ENCODE measurements at places on chromosomes 5 and 9.

GRCh38 chr9:98374385-98375051 lies 119.1 kb upstream of the TBC1D2 start:
- no peaks in the 10 kb centered on the region for H3K36me3 ChIP-seq
- H3K4me3 ChIP-seq, result no peak overlapping the region
- no peaks in the 10 kb centered on the region for H3K27me3 ChIP-seq
- H3K4me1 ChIP-seq, result peaks cover 4% of the 10 kb centered on the region
- no peak overlapping the region for H3K27ac ChIP-seq

DNA sequence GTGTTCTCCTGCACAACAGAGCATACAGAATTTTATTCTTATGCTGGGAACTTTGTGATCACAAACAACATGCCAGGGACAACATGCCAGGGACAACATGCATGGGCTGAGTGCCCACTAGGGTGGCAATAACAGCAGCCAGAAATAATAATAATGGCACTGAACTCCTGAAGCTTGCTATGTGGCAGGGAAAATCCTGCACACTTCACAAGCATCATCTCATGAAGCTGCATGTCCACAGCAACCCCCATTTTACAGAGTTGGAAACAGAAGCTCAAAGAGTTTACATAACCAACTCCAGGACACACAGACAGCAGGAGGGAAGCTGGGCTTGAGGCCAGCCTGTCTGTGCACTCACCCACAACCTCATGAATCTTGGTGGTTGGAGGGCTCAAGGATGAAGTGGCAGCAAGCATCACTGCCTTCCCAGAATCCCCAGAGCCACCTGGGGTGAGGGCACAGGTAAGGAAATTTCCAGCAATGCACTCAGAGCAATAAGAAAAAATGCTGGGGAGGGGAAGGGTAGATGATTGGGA lies 111.4 kb downstream of the GABBR2 start:
- no peaks in the 10 kb centered on the region for H3K36me3 ChIP-seq
- 0 out of 2 replicates have a peak, but pooled peaks cover 3% of the 10 kb centered on the region for H3K27me3 ChIP-seq
- H3K27ac ChIP-seq, result no peak overlapping the region
- no peak overlapping the region for H3K4me3 ChIP-seq

- DNase-seq, result no peak
- no peaks in the 10 kb centered on the region for H3K36me3 ChIP-seq
- no peaks in the 10 kb centered on the region for H3K4me1 ChIP-seq
- H3K27me3 ChIP-seq, result no peaks in the 10 kb centered on the region
- no peak overlapping the region for H3K27ac ChIP-seq
- no peak overlapping the region for H3K4me3 ChIP-seq
Observed at GRCh38 chr9:70112981-70113380, 69.3 kb downstream of the MAMDC2 start.

DNA sequence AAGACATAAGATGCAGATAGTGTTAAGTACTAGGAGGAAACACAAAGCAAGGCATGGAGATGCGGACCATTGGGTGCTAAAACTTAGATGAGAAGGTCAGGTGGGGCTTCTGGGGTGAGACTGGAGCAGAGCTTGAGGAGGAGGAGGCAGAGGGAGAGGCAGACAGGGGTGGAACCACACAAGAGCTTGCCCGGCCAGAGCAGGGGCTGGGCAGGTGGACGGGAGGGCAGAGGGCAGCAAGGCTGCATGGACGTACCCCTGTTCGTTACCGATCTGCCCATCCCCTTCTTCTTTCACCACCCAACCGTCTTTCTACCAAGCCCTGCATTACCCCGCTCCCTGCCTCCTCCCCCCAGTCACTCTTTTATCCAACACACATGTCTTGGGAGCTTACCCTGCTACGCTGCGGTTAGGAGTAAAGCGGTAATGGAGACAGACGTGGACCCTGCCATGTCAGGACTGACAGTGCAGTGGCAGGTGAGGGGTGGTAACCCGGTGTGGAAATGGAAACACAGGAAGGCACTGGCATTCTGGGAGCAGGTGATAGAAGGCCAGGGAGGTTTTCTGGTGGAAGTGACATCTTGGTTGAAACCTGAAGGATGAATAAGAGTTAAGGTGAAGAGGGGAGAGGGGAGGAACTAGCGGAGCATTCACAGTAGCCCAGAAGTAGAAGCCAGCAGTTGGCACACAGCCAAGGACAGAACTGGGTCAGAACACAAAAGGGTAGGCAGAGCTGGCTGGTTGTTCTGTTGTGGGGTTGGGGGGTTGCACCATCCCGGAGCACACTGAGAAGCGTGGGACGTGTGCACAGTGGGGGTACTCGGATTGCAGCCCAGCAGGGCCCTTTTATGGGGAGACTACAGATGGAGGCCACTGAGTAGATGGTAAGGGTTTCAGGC lies 167.2 kb downstream of the CACNA1B start:
- no peaks in the 10 kb centered on the region for H3K4me1 ChIP-seq
- no peak overlapping the region for H3K27ac ChIP-seq
- no peak overlapping the region for H3K4me3 ChIP-seq
- peaks cover under 1% of the 10 kb centered on the region for H3K27me3 ChIP-seq

- H3K36me3 ChIP-seq, result peaks cover 44% of the 10 kb centered on the region
- H3K27me3 ChIP-seq, result no peaks in the 10 kb centered on the region
- peaks cover 5% of the 10 kb centered on the region for H3K4me1 ChIP-seq
- no peak overlapping the region for H3K4me3 ChIP-seq
- no peak for DNase-seq
Observed at GRCh38 chr9:136220017-136220729, 15.2 kb upstream of the LHX3 start.

DNA sequence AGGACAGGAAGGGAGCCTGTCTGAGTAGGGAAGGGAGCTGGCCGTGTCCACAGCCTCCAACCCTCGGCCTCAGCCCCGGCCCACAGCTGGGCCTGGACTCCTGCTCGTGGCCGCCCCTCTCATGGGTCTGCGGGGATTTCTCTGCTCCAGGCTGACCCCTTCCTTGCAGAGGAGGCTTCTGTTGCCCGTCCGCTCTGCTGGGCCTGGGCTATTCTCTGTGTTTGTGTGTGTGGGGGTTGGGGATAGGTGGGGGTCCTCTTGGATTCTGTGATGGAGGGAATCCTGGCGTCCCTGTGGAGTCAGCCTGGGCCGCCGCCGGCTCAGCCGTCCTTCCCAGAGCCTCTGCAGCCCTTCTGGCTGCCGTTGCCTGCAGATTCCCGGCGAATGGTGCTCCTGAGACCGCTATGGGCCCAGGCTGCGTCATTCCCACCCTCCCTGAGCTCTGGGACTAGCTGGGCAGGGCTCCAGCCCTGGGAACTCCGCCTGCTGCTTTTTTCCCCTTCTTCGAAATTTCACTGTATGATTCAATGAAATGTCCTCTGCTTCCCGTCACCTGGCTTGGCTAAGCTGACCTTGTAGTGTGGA lies 64.2 kb downstream of the FGF18 start:
- no peaks in the 10 kb centered on the region for H3K36me3 ChIP-seq
- no peak for DNase-seq
- no peak overlapping the region for H3K4me3 ChIP-seq
- H3K27me3 ChIP-seq, result no peaks in the 10 kb centered on the region
- H3K4me1 ChIP-seq, result peaks cover 3% of the 10 kb centered on the region

GRCh38 chr5:153702265-153702664 lies 211.8 kb downstream of the GRIA1 start:
- H3K27ac ChIP-seq, result no peak overlapping the region
- no peak for DNase-seq
- no peaks in the 10 kb centered on the region for H3K36me3 ChIP-seq
- no peak overlapping the region for H3K4me3 ChIP-seq
- H3K4me1 ChIP-seq, result no peaks in the 10 kb centered on the region
- H3K27me3 ChIP-seq, result no peaks in the 10 kb centered on the region

DNA sequence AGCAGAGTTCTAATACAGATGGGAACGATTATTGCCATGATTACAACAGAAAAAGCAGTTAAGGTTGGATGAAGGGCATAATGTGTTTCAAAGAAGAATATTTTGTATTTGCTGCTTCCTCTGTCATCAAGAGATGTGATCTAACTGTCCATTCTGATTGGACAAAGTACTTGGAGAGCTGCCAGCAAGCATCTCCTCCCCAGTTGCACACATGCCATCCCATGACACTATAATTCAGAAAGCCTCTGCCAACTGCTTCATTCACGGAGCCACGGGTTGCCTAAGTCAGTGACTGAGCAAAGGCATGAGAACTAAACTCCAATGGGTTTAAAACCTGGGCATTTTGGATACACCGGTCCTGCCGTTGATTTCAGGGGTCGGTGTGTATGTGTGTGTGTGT lies 253.8 kb downstream of the CRB2 start:
- no peak for DNase-seq
- H3K36me3 ChIP-seq, result no peaks in the 10 kb centered on the region
- no peaks in the 10 kb centered on the region for H3K27me3 ChIP-seq
- no peak overlapping the region for H3K4me3 ChIP-seq

GRCh38 chr5:143281226-143281625 lies 122.3 kb downstream of the NR3C1 start:
- DNase-seq, result no peak
- no peak overlapping the region for H3K4me3 ChIP-seq
- H3K27me3 ChIP-seq, result no peaks in the 10 kb centered on the region
- no peak overlapping the region for H3K27ac ChIP-seq
- peaks cover 6% of the 10 kb centered on the region for H3K36me3 ChIP-seq
- no peaks in the 10 kb centered on the region for H3K4me1 ChIP-seq

GRCh38 chr5:68894673-68895072 lies 199.1 kb upstream of the SLC30A5 start:
- no peaks in the 10 kb centered on the region for H3K36me3 ChIP-seq
- H3K4me1 ChIP-seq, result peaks cover 7% of the 10 kb centered on the region
- DNase-seq, result no peak

GRCh38 chr9:136856079-136856476 lies 3.9 kb downstream of the MAMDC4 start:
- H3K27me3 ChIP-seq, result no peaks in the 10 kb centered on the region
- no peak overlapping the region for H3K4me3 ChIP-seq
- no peaks in the 10 kb centered on the region for H3K36me3 ChIP-seq
- no peak overlapping the region for H3K27ac ChIP-seq
- no peaks in the 10 kb centered on the region for H3K4me1 ChIP-seq

DNA sequence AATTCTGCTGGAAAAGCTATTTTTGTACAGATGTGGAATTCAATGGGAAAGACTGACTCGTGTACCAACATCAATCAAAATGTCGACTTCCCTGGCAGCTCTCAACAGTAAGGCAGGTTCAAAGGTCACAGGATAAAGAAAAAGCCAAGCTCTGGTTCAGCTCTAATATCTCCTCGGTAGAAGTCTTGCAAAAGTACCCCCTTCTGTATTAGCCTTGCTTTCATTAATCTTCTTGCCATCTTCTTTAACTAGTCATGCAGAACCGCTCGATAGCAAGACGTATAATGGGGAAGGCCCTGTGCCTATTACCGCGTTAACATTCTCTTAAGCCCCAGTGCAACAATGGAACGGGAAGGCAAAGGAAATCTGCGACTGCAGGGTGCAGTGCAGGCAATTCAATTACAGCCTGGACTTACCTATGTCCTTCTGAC lies 201.2 kb downstream of the GAPVD1 start:
- DNase-seq, result no peak
- no peak overlapping the region for H3K4me3 ChIP-seq
- peaks cover 12% of the 10 kb centered on the region for H3K36me3 ChIP-seq
- no peaks in the 10 kb centered on the region for H3K27me3 ChIP-seq
- H3K4me1 ChIP-seq, result no peaks in the 10 kb centered on the region
- H3K27ac ChIP-seq, result no peak overlapping the region

- H3K36me3 ChIP-seq, result peaks cover 6% of the 10 kb centered on the region
- H3K27ac ChIP-seq, result no peak overlapping the region
- no peaks in the 10 kb centered on the region for H3K27me3 ChIP-seq
Observed at GRCh38 chr5:64789457-64789856, 20.7 kb downstream of the CWC27 start.

DNA sequence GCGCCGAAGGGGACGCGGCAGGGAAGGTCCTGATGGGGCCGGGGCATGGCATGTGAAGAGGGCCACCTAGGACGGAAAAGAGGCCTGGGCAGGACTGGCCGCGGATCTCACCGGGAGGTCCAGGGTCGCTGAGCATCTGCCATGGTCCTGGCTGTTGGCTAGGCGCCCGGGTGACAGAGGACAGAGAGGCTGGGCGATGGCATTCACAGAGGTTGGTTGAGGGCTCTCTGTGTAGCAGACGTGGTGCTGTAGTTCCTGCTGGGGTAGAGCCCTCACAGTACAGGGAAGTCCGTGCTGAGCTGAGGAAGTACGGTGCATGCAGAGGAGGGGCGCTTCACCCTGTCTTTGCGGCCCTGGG lies 427 bp downstream of the PCYOX1L start:
- H3K36me3 ChIP-seq, result no peaks in the 10 kb centered on the region
- no peaks in the 10 kb centered on the region for H3K27me3 ChIP-seq
- H3K27ac ChIP-seq, result peak overlapping the region; percentile 48
- DNase-seq, result no peak

GRCh38 chr5:173456751-173457171 lies 128.5 kb upstream of the STC2 start:
- no peaks in the 10 kb centered on the region for H3K27me3 ChIP-seq
- no peak overlapping the region for H3K4me3 ChIP-seq
- no peak for DNase-seq
- no peaks in the 10 kb centered on the region for H3K4me1 ChIP-seq

DNA sequence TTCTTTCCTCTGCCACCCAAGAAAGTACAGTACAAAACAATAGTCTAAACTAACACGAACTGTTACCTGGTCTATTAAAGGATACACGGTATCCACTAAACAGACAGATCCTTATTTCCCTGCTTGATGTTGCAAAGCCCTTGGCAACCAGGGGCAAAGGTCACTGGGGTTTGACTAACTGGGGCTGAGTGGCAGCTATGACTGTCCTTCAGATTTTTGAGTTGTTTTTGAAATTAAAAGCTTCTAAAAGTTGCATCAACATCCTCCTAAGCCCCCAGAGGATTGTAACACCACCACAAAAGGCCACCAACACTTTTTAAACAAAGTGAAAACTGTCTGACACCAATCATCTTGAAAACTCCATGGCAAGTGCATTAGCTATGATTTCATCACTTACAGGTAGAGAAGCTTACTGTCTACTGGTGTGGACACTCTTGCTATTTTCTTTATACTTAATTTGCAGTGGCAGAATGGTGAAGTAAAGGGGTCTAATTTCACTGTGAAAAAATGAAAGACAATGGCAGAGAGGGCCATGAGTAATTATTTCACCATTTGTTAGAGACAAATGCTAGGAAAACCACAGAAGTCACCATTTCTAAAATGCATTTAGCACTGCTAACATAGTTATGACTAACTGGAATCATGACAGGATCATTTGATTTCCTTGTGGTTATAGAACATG lies 292.4 kb downstream of the EFNA5 start:
- no peak for DNase-seq
- no peaks in the 10 kb centered on the region for H3K27me3 ChIP-seq
- H3K27ac ChIP-seq, result no peak overlapping the region
- no peak overlapping the region for H3K4me3 ChIP-seq
- H3K36me3 ChIP-seq, result no peaks in the 10 kb centered on the region

GRCh38 chr9:97411789-97412625 lies at the start of gene TDRD7:
Gene TDRD7, plus strand, starts transcription at chr9:97412096. Its CDS starts 16,370 bp downstream, at chr9:97428466.
- no peaks in the 10 kb centered on the region for H3K36me3 ChIP-seq
- H3K4me1 ChIP-seq, result peaks cover 3% of the 10 kb centered on the region
- H3K4me3 ChIP-seq, result peak within 1 kb of the TSS; percentile 86
- H3K27me3 ChIP-seq, result no peaks in the 10 kb centered on the region
- peak; percentile 50 for DNase-seq

- H3K27ac ChIP-seq, result peak overlapping the region; percentile 49
- H3K36me3 ChIP-seq, result no peaks in the 10 kb centered on the region
Observed at GRCh38 chr9:20480249-20480648, 142.1 kb downstream of the MLLT3 start.

GRCh38 chr9:89745601-89746376 lies 141.0 kb downstream of the GADD45G start:
- H3K27me3 ChIP-seq, result no peaks in the 10 kb centered on the region
- DNase-seq, result no peak
- no peaks in the 10 kb centered on the region for H3K36me3 ChIP-seq
- H3K27ac ChIP-seq, result no peak overlapping the region

GRCh38 chr5:133468596-133468995 lies 143.7 kb downstream of the FSTL4 start:
- H3K27ac ChIP-seq, result no peak overlapping the region
- DNase-seq, result no peak

All from GM12878 (cell line).